ENCODE measurements at places on chromosomes 6 and 20.
A peak's percentile ranks its signal among the peaks of the same experiment; 100 is the strongest.

- DNase-seq, result no peak
Observed at GRCh38 chr6:128731249-128732165, 151.4 kb upstream of the LAMA2 start.

- no peak for DNase-seq
Observed at GRCh38 chr6:95120984-95121383, 456.4 kb upstream of the MANEA start.

GRCh38 chr20:49115564-49115963 lies 69.5 kb downstream of the CSE1L start:
- no peak for DNase-seq

GRCh38 chr20:17226410-17227218 lies at the start of gene PCSK2:
Gene PCSK2, plus strand, starts transcription at chr20:17227040. Its CDS starts 266 bp downstream, at chr20:17227306.
- DNase-seq, result no peak

DNA sequence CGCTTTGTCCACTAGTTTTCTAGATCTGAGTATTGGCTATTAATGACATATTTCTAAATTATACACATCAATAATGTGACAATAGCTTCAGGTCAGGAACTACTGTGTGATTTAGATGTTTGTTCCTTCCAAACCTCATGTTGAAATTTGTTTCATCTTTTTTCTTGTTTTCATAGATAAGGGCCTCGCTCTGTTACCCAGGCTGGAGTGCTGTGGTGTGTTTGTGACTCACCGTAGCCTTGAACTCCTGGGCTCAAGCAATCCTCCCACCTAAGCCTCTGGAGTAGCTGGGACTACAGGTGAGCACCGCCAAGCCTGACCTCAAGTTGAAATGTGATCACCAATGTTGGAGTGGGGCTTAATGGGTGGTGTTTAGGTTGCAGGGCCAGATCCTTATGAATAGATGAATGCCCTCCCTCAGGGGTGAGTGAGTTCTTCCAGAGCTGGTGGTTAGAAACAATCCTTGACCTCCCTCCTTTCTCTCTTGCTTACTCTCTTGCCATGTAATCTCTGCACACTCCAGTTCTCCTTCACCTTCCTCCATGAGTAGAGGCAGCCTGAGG lies 5.9 kb upstream of the NQO2 start:
- no peak for DNase-seq

- DNase-seq, result no peak
Observed at GRCh38 chr6:31634131-31634530, 13.6 kb downstream of the PRRC2A start.

GRCh38 chr6:1942834-1943233 lies 302.6 kb downstream of the GMDS start:
- DNase-seq, result no peak

- no peak for DNase-seq
Observed at GRCh38 chr20:3739054-3739925, 6.8 kb downstream of the HSPA12B start.

DNA sequence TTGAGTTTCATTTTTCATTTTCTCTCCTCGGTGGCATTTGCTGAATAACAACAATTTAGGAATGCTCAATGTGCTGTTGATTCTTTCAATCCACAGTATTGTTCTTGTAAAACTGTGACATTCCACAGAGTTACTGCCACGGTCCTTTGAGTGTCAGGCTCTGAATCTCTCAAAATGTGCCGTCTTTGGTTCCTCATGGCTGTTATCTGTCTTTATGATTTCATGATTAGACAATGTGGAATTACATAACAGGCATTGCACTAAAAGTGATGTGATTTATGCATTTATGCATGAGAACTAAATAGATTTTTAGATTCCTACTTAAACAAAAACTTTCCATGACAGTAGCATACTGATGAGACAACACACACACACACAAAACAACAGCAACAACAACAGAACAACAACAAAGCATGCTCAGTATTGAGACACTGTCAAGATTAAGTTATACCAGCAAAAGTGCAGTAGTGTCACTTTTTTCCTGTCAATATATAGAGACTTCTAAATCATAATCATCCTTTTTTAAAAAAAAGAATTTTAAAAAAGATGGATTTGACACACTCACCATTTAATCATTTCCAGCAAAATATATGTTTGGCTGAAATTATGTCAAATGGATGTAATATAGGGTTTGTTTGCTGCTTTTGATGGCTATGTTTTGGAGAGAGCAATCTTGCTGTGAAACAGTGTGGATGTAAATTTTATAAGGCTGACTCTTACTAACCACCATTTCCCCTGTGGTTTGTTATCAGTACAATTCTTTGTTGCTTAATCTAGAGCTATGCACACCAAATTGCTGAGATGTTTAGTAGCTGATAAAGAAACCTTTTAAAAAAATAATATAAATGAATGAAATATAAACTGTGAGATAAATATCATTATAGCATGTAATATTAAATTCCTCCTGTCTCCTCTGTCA lies 88.1 kb downstream of the SNAP25 start:
- no peak for DNase-seq

DNA sequence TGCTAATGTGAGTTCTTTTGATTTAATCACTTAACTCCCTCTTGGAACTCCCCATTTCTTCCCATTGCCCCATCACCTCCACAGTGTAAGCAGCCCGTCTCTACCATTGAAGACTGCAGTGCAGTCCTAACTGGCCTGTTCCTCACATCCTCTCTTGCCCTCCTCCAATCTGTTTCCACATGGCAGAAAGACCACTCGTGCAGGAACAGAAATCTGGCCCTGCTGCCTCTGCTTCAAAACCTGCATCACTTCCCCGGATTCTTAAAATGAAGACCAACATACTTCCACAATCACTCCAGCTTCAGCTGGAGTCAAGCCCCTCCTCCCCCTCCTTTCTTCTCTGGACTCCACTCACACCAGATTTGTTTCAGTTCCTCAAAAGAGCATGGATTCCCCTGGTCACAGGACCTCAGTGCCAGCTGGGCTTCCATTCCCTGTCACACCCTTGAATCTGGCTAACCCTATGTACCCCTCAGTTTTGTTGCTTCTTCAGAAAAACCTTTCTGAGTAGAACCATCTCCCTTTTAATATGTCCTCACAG lies 802.3 kb downstream of the MAFB start:
- DNase-seq, result no peak

DNA sequence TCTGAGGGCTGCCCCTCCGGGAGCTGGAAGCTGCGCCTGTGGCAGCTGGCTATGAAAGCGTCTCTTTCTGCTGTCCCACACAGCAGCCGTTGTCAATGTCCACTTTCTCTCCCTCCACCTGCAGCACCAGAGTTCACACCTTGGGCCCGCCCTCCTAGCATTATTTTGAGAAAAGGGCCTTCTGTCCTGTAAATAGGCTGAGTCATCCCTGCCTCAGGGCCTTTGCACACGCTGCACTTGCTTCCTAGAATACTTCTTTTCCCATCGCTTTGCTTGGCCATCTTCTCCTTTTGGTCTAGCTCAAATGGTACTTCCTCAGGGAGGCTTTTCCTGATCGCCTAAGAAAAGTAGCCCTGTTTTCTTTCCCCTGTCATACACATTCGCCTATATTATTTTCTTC lies 69.3 kb upstream of the ZNFX1 start:
- DNase-seq, result no peak

DNA sequence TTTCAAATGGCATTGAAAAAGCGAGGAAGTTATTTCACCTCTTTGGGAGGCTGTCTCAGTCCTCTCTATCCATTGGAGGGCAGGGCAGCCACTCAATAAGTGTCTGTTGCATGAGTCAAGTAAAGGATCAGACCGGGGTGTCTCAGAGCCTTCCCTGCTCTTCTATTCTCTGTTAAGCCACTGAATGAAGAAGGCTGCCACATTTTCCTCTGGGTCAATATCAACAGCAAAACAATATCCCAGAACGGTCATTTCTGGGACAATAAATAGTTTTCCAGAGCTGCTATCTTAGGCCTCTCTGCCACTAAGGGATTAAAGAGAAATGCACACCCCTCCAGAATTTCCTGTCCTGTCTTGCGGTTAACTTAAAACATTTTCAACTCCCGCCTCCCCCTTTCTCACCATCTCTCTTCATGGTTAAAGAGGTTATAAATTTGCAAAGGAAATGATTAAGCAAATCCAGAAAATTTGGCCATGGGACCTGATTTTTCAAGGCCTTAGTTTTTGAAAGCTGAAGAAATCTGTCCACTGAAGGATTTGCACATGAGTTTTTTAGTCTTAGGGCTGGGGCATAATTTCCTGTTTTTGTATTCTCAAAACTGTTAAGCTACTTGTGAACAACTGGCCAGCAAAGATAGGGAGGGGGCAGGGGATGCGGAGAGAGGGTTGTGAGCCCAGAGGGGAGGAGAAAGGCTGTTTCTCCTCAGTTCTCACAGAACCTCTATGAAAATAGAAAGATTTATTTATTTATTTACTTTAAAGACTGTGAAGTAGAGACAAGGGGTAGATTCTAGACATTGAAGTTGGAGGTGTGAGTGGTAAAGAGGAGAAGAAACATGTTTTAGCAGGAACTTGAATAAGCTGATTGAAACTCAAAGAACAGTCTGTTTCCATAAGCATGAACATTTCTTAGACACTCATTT lies 135.7 kb downstream of the BCAS1 start:
- no peak for DNase-seq

GRCh38 chr6:166402582-166403277 lies 20.0 kb upstream of the MPC1 start:
- no peak for DNase-seq

DNA sequence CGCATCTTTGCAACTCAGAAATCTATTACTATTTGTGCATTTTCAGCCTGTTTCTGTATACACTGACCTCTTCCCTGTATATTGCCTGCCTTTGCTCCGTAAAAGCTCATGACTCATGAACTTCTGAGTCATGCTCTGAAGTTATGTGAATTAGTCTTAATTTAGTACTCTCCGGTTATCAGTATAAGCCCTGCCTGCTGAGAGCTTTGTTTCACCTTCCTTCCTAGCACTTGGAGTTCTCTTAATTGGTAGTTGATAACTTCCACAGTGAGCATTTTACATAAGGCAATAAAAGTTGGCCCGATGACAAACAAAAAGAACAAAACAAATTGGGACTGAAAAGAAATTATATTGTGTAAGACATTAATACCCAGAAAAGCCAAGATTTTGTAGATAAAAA lies 231.4 kb downstream of the GJA1 start:
- no peak for DNase-seq

DNA sequence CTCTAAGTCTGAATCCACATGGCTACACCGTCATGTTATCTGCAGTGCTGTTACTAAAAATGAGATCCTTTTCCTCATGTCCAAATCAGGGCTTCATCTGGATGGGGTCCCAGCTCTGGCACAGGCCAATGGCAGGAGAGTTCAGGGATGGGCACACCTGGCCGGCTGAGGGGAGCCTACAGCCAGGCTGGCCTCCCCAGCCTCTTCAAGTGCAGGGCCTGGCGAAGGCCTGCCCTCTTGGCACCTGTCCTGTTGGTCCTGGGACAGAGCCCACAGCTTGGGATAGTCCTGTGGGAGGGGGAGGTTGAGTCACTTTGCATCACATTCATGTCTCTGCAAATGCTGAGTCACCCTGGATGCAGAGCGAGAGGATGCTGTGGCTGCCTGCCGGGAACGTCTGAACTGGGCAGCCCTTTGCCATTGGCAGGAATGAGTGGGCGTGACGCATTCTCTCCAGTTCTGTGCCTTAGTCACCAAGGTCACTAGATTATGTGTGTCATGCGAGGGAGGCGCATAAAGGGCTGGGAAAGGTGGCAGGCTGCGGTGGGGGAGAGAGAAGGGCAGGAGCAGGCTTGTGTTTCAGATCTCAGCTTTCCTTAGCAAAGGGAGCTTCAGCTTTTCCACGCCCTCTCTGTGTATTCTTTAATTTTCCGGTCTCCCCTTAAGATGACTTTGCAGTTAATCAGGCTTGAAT lies 223.2 kb upstream of the ECI2 start:
- no peak for DNase-seq

DNA sequence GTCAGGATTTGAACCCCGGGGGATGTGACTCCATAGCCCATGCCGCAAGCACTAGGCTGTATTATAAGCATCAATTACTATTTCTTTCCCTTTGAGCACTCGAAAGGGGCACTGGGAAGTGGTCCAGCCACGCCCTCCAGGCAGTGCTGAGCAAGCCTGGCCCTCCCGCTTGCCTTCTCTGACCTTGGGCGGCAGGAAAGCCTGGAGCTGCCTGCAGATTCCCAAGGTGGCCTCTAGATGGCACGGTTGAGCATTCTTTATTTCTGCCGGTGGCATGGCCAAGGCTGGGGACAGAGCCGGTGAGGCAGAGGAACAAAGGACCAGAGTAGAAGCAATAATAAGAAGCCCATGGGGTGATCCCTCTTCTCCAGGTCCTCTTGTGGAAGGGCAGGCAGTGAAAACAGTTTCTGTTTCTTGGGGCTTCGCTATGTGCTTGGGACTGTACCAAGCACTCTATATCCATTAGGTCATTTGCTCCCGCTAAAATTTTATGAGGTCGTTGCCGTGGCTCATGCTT lies 32.0 kb downstream of the ARHGAP40 start:
- DNase-seq, result no peak

DNA sequence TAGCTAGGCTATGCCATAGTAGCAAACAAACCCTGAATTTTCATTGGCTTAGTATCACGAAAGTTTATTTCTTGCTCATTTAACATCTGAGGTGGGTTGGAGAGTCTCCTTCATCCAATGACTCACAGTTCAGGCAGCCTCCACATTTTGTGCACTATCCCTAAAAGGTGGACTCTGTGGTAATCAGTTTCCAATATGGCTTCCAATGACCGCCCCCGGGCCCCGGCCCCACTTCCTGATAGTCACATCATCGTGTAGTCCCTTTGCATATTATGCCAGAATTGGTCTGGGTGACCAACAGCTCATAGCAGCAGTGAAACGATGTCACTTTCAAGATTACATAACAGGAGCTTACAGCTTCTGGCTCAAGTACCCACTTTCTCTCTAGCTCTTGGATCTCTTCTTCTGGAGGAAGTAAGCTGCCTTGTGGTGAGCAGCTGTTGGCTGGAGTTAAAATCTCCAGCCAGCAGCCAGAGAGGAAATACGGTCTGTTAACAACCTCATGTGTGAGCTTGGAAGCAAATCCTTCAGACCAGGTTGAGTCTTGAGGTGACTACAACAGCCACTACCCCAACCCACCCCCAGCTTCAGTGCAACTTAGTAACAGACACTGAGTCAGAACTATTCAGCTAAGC lies 7.8 kb downstream of the HCRTR2 start:
- DNase-seq, result no peak

DNA sequence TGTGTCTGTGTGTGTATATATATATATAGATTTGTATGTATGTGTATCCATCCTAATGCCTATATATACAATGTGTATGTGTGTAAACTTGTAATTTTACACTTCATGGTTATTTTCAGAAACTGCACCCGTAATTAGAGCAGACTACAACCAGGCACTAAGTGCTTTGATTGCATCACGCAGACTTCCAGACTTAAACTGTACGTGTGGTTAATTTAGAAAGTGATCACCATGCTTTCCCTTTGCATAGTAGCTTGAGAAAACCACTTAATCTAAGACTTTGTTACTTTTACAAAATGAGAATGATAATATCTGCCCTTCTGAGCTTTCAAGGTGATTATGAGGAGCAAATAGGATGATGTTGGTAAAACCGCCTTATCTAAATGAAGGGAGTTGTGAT lies 50.1 kb upstream of the E2F3 start:
- no peak for DNase-seq

- peak; percentile 38 for DNase-seq
Observed at GRCh38 chr6:10521104-10521808, at the start of gene GCNT2. Gene GCNT2, plus strand, starts transcription at chr6:10521351. Its CDS starts 7,561 bp downstream, at chr6:10528912.

GRCh38 chr6:115001731-115002350 lies 659.0 kb upstream of the HS3ST5 start:
- DNase-seq, result no peak

GRCh38 chr6:131949909-131950766 lies 1.0 kb downstream of the CCN2 start:
- peak; percentile 5 for DNase-seq

GRCh38 chr6:167579806-167580618 lies 246.7 kb upstream of the AFDN start:
- no peak for DNase-seq

Data from GM06990 (cell line).